Thoracic aorta (tissue), 2 donors: ENCODE measurements at places on chromosomes 6 and 20. TPM values are rescaled to one million over a fixed set of nuclear protein-coding genes. Genes with fewer than 3 reads are reported as not detected.
A peak's percentile ranks its signal among the peaks of the same experiment; 100 is the strongest.

DNA sequence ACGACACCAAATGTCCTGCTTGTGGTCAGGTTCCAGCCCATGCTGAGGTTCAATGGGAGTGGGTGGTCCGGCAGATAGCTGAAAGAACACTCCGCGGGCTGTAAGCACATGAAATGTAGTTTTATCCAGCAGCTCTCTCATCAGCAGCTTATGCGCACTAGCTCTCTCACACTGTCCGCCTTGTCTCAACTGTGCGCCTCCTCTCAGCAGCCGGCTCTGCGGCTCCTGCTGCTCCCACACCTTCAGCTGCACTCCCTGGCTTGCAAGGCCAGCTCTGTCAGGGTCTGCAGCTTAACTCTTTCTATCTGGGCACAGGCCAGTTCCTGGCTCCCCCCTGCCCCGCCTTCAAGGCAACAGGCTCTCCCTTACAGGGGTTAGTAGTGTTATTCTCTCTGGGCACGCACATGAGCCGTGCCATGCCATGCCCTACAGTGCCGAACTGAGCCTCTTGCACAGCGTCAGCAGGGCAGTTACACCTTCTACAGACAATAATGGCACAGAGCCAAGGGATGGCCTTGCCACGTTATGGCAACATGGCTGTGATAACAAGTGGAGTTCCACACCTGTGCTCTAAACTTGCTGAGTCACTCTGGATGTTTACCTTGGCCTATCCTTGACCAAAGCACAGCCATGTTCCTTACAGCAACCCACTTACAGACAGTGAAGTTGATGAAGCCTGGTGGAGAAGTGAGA, 84.0 kb upstream of the LRFN2 start:
- no peak for DNase-seq

DNA sequence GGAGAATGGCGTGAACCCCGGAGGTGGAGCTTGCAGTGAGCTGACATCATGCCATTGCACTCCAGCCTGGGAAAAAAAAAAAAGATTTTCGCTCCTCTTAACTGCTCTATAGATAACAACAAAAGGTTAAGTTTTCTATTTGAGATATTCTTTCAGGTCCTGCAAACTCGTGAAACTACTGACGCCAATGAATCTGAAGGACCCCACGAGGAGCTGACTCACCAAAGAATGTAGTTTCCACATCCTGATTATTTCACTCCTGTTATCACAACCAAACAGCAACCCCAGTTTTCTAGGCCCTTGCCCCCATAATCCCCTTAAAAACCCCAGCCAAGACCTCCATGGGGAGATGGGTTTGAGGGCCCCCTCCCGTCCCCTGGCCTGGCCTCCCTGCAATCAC, 58.7 kb downstream of the OTOR start:
- no peak for DNase-seq

- no peak for DNase-seq
These were observed 81.0 kb downstream of the SMLR1 start for GRCh38 chr6:130908188-130908587.

DNA sequence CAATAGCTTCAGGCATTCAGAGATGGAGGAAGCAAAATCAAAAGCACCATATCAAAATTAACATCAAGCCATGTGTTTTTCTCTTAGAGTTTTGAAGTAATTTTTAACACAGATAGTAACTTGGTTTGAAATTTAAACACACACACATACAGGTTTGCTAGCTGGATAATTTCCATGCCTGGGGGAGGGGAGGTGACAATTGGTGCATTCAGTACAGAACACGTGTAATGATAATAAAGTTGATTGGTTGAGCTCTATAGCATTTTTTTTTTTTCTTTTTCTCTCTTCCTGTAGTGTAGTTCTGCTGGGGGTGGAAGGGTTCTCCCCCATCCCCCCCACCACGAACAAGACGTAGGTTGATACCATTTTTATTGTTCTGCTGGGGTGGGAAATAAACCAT, 564.8 kb downstream of the LMBRD1 start:
- no peak for DNase-seq

GRCh38 chr6:163536770-163537169, 122.3 kb downstream of the QKI start:
- DNase-seq: no peak

- DNase-seq: no peak
These were observed 109.6 kb downstream of the MANEA start for GRCh38 chr6:95686895-95687294.

DNA sequence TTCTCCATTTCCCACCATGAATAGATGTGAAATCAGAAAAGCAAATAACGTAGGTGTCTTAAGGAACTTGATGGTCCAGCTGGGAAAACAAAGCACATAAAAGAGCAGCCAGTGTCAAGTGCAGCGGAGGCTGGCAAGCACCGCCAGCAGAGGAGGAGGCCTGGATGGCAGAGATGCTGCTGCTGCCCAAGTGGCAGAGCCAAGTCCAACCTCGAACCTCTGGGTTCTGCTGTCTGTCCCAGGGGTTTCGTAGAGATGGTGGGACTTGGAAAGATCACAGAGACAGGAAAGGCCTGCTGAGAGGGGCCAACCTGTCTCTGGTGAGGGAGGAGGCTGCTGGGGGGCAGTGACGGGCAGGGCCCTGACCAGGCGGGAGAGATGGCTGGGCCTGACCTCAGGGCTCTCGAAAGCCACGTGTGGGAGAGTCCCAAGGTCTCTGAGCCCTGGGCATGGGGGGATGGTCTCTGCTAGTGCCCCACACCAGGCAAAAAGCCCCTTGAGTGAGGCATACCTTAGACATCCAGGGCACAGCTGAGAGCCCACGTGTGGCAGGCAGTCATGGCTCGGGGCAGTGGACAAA, 77.3 kb downstream of the TCP11 start:
- DNase-seq: no peak

- no peak for DNase-seq
These were observed 60.6 kb upstream of the MRPS10 start for GRCh38 chr6:42278131-42278853.

DNA sequence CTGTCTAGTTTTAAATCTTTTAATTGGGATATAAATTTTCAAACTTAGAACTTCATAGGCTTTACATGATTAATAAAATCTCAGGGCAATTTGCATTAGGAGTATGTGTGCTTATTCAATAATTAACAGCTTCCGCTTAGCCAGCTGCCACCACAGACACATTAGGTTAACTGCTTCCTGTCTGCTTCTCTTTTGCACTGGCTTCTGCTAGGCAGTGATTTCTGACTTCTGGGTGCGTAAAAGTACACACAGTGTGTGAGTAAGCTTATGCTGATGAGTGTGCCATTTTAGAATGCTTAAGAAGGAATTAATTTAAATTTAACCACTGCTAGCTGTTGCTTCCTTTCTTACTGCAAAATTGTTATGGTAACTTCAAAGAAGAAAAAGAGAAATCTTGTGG, 73.9 kb downstream of the F13A1 start:
- DNase-seq: no peak

GRCh38 chr6:112839525-112839961, 492.4 kb downstream of the RFPL4B start:
- no peak for DNase-seq

DNA sequence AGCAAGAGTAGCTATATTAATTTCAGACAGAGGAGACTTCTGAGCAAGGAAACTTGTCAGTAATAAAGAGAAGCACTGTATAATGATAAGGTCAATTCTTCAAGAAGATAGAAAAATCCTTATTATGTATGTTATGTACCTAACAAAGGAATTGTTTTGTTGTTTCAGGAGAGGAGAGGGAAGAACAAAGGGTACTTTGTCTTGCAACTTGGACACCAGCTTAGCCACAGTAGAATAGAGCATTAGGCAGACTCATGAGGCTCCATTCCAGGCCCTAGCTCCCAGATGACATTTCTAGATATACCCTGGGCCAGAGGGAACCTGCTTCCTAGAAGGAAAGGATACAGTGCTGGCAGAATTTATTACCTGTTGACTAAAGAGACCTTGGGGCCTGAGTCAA, 6.5 kb upstream of the NUS1 start:
- no peak for DNase-seq

DNA sequence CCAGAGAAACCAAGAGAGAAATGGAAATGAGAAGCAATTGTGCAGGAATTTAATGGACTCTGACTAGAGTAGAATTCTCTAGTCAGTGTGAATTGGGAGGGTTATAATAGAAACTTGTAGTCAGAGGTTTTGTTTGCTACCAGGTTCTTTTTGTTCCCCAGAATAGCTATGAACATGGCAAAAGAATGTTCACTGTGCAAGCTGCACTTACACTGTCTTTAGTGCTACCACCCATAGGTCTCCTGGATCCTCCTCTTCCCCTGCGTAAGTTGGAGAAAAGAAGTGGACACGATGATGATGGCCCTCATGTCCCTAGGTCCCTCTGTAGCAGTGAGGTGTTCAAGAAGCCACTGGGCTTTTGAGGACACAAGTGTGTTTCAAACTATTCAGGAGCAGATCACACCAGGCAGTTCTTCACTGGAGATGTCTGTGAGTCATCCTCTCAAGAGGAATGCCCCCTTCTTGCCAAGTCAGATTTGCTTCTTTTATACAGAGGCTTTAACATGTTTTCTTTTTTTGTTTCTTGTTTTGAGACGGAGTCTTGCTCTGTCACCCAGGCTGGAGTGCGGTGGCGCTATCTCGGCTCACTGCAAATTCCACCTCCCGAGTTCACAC, 47.6 kb upstream of the SMIM8 start:
- DNase-seq: no peak

DNA sequence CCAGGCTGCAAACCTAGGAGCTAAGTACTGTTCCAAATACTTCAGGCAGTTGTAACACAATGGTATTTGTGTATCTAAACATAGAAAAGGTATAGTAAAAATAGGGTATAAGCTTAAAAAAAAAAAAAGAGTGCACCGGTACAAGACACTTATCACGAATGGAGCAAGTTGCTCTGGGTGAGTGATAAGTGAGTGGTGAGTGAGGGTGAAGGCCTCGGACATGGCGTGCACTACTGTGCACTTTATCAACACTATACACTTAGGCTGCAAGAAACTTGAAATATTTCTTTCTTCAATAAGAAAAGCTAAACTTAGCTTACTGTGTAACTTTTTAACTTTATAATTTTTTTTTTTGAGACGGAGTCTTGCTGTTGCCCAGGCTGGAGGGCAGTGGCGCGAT, 159.5 kb upstream of the PDE10A start:
- DNase-seq: no peak

DNA sequence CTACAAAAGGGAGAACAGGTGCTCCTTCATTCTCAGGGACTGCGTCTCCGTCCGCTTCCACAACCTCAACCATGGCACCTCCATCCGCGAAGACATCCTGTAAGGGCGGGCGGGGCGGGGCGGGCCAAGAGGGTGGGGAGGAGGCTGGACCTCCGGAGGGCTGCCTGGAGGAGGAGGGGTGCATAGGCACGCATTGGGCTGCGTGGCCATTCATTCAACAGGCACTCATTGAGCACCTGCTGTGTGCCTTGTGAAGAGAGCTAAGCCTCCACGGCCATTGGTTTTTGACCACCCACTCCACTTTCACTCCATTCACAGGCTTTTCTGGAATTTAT, 435 bp downstream of the ZSWIM3 start:
- DNase-seq: no peak

DNA sequence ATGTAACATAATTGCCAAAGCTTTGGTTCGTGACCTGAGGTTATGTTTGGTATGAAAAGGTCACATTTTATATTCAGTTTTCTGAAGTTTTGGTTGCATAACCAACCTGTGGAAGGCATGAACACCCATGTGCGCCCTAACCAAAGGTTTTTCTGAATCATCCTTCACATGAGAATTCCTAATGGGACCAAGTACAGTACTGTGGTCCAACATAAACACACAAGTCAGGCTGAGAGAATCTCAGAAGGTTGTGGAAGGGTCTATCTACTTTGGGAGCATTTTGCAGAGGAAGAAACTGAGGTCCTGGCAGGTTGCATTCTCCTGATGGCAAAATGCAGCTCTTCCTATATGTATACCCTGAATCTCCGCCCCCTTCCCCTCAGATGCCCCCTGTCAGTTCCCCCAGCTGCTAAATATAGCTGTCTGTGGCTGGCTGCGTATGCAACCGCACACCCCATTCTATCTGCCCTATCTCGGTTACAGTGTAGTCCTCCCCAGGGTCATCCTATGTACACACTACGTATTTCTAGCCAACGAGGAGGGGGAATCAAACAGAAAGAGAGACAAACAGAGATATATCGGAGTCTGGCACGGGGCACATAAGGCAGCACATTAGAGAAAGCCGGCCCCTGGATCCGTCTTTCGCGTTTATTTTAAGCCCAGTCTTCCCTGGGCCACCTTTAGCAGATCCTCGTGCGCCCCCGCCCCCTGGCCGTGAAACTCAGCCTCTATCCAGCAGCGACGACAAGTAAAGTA, 547 bp upstream of the ESR1 start:
- DNase-seq: no peak

DNA sequence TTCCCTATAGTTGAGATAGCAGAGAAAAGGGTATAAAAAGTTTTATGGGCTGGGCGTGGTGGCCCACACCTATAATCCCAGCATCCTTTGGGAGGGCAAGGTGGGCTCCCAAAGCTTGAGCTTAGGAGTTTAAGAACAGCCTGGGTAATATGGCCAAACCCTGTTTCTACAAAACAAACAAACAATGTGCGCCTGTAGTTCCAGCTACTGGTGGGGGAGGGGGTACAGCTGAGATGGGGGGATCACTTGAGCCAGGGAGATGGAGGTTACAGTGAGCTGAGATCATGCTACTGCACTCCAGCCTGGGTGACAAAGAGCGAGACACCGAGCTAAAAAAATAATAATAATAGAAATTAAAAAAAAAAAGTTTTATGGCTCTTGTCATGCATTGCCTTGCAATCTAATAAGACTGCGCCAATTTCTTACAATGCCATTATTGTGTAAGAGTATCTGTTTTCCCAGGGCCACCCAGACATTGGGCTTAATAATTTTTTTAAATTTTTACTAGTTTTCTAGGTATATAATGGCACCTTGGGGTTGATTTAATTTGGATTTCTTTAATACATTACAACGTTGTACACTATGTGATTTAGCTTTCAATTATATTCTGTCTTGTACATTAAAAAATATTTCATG, 3.9 kb downstream of the ACSS2 start:
- no peak for DNase-seq

DNA sequence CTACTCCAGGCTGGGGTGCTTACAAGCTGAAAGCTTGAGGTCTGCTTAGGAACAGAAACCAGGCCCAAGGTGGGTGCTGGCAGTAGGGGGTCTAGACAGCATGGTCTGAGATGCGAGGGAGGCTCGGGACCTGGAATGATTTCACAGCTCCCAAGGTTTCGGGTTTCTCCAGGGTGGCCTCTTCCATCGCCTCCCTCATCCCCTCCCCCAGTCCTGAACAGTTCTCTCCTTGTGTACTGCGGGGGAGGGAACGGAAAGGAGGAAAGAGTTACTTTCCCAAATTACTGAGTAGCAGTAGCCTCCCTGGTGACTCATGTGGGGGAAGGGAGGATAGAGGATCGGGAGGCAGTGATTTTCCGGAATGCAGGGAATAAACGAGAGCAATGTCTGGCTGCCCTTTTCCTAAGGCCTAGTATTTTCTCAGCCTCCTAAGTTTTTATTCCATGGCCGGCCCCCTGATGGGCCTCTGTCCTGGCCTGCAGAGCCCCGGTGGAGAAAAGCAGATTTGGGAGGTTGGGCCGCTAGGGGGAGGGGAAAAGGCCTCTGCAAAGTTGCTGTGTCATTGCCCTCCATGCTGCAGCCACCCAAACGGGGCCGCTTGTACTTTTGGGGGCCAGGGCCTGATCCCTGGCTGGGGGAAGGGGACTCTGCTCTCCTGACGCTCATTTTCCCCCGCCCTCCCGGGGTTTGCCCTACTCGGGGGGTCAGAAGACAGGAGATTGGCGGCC, 1.5 kb downstream of the BRD2 start:
- peak; percentile 86 for DNase-seq

GRCh38 chr6:110404607-110405006, 10.8 kb downstream of the DDO start:
- DNase-seq: no peak

NUDT3 gene
- total RNA-seq: 34.8 TPM

CST5 gene
- total RNA-seq: not detected

RRAGD gene
- 25.8 TPM for total RNA-seq

ADIG gene
- total RNA-seq: not detected

SNPH gene
- total RNA-seq: 13.4 TPM

HLA-DOB gene
- total RNA-seq: not detected
